ENCODE measurements at places on chromosomes 5 and 9.
A peak's percentile ranks its signal among the peaks of the same experiment; 100 is the strongest.

DNA sequence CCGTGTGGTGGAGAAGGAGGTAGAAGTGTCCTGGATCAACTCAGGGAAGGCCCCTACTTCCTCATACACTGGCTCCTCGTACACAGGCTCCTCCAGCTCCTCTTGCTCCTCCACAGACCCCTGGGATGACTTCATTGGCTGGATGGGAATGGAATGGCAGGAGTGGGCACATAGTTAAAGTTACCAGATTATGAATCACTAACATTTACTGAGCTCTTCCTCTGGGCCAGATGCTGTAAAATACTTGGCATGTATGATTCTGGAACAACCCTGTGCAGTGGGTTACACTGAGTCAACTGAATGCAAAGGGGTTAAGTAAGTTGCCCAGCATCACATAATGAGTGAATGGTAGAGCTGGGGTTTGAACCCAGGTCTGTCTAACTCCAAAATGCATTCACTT, 3.1 kb upstream of the FCHSD1 start:
- peak; percentile 93 for DNase-seq

DNA sequence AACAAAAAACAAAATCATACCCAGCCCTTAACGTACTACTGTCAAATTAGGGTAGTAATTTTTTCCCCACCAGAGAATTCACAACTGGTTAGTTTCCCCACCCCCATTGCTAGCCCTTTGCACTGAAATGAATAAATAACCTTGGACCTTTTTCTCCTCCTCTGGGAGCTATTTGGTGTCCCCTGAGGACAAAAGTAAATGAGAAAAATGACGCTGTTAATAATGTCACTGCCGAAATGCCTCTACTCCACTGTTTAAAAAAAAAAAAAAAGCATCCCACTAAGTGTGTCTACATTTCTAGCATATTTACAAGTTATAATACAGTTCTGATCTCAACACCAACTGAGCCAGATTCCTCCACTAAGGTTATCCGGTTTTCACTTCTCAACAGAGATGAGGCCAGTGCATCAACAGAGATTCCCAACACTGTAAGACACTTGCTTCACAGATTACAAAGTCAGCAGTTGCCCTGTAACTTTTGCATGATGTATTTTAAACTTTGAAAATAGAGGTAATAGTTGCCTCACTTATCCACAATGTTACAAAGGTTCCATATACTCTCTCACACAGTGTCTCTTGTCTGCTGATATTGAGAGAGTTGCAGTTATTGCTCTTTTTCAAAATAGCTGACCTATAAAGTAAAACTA, 5.1 kb upstream of the NFIB start:
- DNase-seq = no peak

DNA sequence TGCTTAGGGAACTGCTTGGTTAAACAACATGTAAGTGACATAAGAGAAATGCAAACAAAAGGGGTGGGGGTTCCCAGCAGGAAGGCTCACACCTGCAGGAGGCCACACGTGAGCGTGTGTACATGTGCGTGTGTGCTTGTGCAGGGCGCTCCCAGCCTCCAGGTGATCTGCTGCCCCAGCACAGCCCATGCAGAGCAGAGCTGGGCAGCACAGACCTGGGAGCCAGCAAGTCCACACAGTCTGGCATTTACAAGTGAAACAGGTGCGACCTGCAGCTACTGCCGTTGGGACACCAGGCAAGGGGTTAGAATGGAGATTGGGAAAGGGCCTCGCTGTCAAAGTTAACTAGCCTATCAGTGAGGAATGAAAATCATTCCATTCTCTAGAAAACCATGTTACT, 41.8 kb downstream of the GRAMD2B start:
- no peak for DNase-seq

DNA sequence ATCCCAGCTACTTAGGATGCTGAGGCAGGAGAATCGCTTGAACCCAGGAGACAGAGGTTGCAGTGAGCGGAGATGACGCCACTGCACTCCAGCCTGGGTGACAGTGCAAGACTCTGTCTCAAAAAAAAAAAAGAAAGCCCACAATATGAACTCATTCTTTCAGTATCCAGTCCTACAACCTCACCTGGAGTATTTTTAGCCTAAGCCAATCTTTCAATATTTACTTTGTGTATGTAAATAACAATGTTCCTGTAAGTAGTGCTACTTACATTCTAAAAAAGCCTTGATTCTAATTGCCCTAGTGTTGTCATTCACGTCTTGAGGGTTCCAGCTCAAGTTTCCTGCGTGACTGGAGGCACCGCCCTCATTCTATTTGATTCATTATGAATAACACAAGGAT, 62.0 kb downstream of the BHMT start:
- no peak for DNase-seq

GRCh38 chr5:96050273-96050880, 88.7 kb upstream of the ELL2 start:
- no peak for DNase-seq

DNA sequence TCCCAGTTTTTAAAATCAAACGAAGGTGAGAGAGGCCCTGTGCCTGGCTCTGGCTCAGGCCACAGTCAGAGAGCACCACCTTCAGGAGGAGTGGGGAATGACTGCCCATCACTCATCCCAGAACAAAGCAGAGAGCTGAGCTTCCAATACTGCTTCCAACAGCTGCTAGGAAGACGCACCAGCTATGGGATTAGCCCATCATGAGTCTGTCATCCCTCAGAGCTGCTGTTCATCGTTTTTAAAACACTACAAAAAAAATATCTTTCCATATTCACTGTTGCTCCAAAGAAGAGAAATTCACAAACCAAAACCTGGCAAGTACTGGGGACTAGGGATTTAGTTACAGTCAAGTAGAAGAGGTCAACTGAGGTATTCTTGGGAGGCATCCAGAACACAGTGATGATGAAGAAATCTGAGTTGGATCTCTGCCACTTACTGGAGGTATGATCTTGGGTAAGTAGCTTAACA, 102.4 kb downstream of the CDK5RAP2 start:
- DNase-seq = peak; percentile 82

DNA sequence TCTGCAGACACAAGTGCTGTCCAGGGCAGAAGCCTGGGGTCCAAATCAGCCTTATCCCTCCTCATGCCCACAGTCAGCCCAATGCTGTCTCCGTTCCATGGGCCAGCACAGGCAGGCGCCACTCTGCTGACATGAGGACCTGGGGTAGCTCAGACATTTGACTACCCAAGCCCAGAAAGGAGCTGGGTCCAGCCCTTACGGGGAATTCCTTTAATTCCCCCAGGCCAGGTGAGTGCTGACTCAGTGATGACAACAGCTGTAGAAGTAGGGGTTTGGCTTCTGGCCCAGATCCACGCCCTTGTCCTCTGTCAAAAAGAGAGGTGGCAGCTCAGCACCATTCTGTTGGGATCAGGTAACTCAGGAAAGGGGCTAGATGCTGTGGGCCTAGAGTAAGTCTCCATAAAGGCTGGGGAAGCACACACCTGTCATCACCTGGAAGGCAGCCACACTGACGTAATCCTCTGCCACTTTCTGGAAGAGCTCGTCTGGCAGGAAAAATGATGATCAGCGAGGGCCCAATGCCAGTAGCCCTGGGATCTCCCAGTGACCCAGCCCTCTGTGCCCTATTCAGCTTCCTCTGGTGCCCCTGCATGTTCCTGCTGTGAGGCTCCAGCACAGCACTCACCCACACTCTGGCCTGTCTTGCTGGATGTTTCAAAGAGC, 1.9 kb downstream of the RAB24 start:
- no peak for DNase-seq

DNA sequence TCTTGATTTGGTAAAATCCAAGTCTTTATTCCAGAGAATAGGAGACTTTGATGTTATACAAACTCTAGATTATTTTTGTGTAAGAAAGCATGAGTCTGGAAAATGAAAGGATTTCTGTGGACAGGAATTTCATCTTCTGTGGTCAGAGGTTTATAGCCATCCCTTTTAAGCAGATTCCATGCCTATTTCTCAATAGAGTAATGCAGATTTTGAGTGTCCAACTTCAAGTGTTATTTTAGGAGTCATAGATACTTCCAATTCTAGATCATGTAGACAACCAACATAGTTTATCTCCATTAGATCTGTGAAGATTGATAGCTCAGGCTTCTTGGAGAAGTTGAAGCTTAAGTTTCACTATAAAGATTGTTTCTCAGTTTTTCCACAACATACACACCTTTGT, 379.7 kb downstream of the PSAT1 start:
- DNase-seq = peak; percentile 79

DNA sequence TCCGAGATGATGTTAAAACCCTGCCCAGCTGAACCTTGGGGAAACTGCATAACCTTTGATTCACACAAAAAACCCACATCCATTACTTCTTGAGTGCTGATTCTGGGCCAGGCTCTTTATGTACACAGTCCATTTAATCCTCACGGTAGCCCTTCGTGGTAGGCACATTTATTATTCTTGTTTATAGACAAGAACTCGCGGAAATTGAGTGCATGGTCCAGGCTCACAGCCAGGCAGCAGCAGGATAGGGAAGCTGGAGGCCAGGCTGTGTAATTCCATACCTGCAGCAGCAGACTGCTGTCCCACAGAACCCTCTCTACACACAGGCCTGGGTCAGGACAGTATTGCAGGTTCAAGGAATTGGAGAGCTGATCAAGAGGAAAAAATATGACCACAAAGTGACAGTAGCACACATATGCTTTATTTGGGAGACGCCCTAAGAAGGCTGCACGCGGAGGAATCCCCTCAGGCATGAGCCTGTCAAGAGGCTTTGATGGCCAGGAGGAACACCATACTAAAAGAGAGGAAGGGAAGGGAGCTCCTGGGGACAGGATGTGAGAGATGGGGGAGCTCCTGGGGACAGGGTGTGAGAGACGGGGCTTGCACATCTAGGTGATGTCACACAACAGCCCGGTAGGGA, 28.4 kb upstream of the FAM120A start:
- no peak for DNase-seq

- no peak for DNase-seq
Measured at GRCh38 chr5:168972731-168973130, 328.2 kb downstream of the SLIT3 start.

DNA sequence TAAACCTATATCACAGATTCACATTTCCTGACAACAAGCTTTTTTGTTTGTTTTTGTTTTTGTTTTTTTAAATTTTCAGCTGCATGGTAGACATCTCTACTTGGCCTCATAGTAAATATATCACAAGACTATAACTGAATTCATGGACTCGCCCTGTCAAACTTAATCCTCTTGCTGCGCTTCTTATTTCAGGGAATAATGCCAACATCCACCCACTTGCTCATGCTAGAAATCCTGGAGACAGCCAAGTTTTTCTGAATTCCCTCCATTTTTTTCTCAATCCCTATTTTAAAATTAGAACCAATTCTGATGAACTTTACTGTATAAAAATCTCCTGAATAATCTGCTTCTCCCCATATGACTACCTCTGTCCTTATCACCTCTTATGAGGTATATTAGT, 283.6 kb upstream of the RPS23 start:
- DNase-seq = no peak

DNA sequence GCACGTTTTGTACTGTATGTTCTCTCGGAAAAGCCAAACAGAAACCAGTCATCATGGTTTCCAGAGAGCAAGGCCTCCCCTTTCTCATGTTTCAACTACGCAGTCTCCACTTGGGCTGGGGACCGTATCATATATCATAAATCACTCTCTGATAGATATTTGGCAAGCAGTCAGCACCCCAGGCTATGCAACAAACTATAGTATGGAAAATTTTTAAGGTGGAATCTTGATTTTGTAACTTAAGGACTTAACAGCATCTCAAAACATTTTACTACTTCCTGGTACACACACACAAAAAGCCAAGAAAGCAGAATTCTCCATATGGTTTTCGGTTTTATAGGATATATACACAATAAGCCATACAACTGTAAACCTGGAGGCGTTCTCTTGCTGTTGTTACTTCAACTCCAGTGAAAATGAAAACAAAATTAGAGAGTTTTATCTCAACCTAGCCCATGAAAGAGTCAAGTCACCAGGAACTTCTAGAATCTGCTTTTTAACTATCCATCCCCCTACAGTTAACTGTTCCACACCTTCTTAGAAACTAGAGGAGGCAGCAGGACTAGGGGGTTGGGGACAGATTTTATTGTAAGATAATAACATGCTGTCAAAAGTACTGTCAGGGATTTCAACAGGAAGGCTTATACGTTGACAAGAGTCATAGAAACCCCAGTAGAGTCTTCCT, 283.4 kb downstream of the NFIB start:
- peak; percentile 87 for DNase-seq

- DNase-seq = no peak
Measured at GRCh38 chr9:135286961-135287360, 192.6 kb upstream of the PPP1R26 start.

GRCh38 chr5:36060420-36060887, 6.2 kb downstream of the UGT3A2 start:
- DNase-seq = peak; percentile 64

DNA sequence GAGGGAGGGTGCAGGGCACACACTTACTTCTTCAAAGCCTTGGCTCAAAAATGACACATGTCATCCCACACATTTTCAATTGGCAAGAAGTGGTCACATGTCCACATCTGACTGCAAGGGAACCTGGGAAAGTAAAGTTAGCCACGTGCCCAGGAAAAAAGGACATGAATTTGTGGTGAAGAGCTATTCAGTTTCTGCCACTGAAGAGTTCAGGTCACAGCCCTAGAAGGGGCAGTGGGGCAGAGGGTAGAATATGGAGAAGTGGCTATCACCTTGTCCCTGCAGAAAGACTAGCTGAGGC, 1.9 kb upstream of the RGS14 start:
- DNase-seq = no peak

- DNase-seq = no peak
Measured at GRCh38 chr5:132750471-132751230, 3.4 kb downstream of the CCNI2 start.

- no peak for DNase-seq
Measured at GRCh38 chr9:32483343-32483742, 42.7 kb downstream of the RIGI start.

DNA sequence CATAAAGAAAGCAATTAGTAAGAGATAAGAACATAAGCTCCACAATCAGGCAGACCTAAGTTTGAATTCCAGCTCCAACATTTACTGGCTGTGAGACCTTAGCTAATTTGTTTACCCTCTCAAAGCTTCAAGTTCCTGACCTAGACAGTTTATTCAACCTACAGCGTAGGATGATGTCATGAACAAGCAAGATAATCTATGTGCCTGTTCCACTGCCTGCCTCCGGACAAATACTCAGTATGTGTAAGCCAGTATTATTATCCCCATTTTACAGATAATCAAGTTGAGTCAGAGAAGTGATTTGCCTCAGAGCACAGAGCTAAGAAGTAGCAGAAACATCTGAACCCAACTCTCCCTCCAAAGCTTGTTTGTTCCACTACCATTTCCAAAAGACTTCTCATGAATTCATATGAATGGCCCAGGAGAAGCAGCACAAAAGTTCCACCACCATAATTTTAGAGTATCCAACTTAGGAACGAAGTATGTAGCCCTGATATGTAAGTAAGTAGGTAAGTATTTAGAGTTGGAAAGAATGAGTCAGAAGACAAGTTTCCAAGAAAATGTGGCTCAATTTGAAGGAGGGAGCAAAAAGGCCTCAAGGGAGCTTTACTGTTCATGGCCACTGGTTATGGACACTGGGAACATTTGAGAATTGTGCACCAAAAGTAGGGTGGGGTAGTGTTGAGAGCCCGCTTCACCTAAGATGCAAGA, 398.2 kb downstream of the NFIB start:
- no peak for DNase-seq

- peak; percentile 81 for DNase-seq
Measured at GRCh38 chr5:178130576-178131445, at the start of gene RMND5B. RMND5B (plus strand) TSS chr5:178131014; CDS start chr5:178138120, 7,106 bp downstream.
